NCI-H1048 (cell line): ENCODE measurements at places on chromosomes 16 and 17.

DNA sequence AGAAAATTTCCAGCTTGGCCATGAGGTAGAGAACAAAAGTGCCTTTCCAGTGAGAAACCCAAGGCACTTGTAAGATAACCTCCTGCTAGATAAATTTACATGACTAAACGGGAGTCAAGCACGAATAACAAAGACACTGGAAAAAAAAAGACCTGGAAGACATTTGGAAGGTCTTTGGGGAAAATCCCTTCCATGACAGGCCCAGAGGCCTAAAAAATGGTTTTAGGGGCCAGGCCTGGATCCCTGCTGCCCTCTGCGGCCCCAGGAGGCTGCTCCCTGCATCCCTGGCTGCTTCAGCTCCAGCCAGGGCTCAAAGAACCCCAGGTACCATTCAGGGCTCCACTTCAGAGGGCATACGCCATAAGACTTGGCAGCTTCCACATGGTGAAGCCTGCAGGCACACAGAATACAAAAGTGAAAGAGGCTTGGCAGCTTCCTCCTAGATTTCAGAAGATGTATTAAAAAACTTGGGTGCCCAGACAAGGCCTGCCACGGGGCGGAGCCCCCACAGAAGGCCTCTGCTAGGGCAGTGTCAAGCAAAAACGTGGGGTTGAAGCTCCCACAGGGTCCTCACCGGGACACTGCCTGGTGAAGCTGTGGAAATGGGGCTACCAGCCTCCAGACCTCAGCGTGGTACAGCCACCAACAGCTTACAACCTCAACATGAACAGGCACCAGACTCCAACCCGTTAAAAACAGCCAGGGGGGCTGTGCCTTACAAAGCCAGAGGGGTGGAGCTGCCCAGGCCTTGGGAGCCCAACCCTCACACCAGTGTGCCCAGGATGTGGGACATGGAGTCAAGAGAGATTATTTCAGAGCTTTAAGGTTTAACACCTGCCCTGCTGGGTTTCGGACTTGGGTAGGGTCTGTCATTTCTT lies 77.1 kb downstream of the SDK2 start:
- DNase-seq: no peak

GRCh38 chr16:67326472-67327309 lies at the start of the genes KCTD19 and LRRC36:
Gene KCTD19, minus strand, starts transcription at chr16:67326741. Its CDS starts 34 bp downstream, at chr16:67326707.
Gene LRRC36, plus strand, starts transcription at chr16:67326815. Its CDS starts 48 bp downstream, at chr16:67326863.
- DNase-seq: no peak

GRCh38 chr16:48492133-48492532 lies 106.9 kb upstream of the SIAH1 start:
- no peak for DNase-seq

GRCh38 chr17:73283841-73284282 lies 22.2 kb upstream of the CPSF4L start:
- DNase-seq: no peak

DNA sequence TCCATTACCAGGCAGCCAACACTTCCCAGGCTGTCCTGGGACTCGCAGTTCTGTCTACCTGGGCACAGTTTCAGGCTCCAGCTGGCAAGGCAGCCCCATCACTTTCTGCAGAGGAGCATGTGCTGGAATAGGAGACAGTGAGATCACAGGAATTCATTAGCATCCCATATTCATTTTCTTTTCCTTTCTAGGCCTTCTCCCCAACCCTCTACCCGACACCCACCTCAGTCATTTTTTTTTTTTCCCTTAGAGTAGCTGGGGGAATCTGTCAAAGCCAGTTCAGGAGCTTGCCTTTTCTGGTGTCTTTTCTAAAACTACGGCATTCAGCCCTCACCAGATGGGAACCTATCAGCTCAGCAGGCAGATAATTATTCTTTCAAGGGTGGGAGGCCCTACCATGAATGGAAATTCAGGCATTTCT lies 42.4 kb upstream of the FBXO47 start:
- DNase-seq: no peak

DNA sequence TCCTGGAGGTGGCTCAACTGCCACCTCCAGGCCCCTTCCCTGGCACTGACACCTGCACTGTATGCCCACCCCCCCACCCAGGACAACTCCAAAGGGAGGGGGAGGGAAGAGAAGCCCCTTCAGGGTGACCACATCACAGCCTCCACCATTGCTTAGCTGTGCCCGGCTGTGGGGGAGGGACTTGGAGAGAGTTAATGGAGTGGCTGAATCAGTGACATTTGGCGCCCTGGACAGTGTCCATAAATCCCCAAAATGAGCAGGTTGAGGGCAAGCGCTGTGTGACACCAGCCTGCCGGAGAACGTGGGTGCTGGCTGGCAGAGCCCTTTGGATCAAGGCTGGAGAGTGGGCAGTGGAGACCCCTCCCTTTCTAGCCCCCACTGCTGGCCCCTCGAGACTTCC lies 883 bp downstream of the USH1G start:
- DNase-seq: no peak

- DNase-seq: no peak
Measured at GRCh38 chr17:78043031-78043430, 84.5 kb downstream of the TNRC6C start.

- DNase-seq: no peak
Measured at GRCh38 chr16:86751076-86752030, 173.0 kb downstream of the FOXL1 start.

GRCh38 chr17:1197379-1197778 lies 17.6 kb upstream of the ABR start:
- no peak for DNase-seq

DNA sequence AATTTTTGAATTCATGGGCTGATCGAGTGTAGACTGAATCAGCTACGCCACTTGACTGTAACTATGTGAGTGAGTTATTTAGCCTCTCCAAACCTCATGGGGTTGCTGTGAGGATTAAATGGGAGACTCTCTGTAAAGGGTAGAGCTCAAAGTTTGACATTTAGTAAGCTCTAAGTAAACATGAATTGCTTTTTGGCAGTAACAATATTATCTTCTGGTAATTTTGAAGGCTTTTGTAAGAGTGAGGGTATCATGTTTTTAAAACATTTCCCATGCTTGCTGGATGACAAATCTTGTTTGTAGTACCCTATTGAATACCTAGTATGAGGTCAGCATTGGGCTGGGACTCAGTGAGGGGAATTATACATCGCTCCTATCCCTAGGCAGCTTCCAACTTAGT lies 35.3 kb downstream of the MRTFB start:
- DNase-seq: no peak

- no peak for DNase-seq
Measured at GRCh38 chr17:57447357-57447989, 191.2 kb downstream of the MSI2 start.

- DNase-seq: no peak
Measured at GRCh38 chr16:30003670-30004423, 7.0 kb downstream of the DOC2A start.

DNA sequence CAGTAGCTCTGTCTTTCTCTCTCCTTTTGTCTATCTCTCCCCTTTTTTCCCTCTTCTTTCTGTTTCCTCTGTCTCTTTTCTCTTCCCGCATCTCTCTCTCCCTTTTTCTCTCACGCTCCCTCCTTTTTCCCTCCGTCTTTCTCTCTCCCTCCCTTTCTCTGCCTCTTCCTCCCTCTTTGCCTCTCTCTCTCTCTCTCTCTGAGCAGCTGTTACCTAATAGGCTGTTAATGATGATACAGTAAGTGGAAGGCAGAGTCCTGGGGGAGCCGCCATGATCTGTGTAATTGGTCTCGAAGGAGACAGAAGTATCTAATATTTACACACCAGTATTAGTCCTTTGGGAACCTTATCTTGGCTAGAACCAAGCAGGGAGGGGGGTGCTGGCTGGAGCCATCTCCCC lies 136.1 kb upstream of the CIBAR2 start:
- no peak for DNase-seq

- no peak for DNase-seq
Measured at GRCh38 chr17:80421381-80422090, 6.6 kb downstream of the ENDOV start.

- no peak for DNase-seq
Measured at GRCh38 chr16:89407282-89407924, 83.0 kb downstream of the ANKRD11 start.

- no peak for DNase-seq
Measured at GRCh38 chr17:12659500-12659899, 6.2 kb upstream of the MYOCD start.

- DNase-seq: no peak
Measured at GRCh38 chr16:50697881-50698767, 4.7 kb downstream of the NOD2 start.

- no peak for DNase-seq
Measured at GRCh38 chr16:69688589-69688988, 37.8 kb downstream of the NQO1 start.

DNA sequence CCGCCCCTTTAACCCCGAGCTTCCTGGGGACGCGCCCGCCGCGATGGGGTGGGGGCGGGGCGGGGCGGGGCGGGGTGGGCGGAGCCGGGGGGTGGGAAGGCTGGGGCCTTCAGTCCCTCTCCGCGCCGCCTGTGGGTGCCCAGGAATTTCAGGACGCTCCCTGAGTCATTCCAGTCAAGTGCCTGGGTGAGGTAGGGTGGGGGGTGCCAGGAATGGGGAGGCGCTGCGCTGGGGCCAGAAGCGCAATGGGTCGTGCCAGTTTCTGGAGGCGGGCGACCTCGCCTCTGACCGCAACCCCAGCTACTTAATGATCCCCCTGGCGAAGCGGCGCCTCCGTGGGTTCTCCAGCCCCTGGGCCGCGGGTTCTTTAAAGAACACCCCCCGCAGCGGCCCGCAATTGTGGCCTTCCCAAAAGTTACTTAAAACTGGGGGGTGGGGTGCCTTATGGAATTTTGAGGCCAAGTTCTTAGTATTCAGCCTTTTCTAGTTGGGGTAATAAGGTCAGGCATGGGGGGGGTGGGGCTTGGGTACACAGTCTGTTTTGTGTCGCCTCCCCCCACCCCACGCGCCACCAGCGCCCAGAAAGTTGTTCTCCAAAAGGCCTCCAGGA lies 826 bp upstream of the GSE1 start:
- no peak for DNase-seq

DNA sequence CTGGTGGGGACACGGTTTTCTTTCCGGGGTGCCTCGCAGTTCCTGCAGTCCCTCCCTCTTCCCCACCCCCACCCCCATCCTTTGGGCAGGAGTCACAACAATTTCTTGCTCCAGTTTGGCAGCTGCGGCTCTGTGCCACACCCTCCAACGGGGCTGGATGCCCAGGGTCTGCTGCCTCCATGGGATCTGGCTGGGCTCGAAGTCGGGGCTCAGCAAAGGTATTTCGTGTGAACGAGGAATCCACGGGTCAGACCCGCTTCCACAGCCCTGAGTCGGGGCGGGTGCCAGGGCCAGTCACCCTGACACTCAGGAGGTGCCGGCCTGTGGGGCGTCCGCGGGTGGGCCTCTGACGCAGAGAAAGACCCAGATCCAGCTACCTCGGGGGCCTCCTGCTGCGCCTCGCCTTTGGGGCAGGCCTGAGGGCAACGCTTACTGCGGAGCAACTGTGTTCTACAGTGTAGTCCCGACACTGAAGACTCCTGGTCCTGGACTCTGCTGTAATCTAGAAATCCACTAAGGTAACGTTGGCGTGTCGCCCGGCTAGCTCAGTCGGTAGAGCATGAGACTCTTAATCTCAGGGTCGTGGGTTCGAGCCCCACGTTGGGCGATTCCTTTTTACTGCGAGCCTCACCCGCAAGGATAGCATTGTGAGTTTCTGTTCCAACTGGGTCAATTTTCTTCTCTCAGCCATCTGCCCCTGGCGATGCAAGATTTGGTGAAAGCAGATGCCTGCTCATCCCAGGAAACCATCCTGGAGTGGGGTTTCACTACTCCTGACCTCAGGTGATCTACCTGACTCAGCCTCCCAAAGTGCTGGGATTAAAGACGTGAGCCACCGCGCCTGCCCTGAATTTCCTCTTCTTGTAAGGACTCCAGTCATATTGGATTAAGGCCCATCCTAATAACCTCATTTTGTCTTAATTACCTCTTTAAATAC lies 12.6 kb upstream of the OR1F1 start:
- no peak for DNase-seq

GRCh38 chr17:35605678-35606077 lies 18.6 kb downstream of the AP2B1 start:
- no peak for DNase-seq

DNA sequence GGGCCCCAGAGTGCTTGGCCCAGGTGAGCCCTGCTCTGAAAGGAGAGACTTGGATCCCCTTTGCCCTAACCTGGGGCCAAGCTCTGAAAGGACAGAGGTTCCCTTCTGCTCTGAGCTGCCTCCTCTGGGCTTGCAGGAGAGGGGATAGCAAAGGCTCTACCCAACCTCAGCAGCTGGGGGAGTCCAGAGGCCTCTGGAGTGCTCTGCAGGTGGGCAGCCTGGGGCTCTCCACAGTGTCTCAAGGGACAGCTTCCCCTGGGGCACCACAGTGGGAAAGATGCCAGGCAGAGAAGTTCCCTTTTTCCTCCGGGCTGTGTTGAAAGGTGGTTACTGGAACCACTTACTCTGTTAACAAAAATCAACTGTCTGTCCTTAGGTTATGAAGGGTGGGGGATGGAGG lies 48.2 kb upstream of the MGAT5B start:
- no peak for DNase-seq

DNA sequence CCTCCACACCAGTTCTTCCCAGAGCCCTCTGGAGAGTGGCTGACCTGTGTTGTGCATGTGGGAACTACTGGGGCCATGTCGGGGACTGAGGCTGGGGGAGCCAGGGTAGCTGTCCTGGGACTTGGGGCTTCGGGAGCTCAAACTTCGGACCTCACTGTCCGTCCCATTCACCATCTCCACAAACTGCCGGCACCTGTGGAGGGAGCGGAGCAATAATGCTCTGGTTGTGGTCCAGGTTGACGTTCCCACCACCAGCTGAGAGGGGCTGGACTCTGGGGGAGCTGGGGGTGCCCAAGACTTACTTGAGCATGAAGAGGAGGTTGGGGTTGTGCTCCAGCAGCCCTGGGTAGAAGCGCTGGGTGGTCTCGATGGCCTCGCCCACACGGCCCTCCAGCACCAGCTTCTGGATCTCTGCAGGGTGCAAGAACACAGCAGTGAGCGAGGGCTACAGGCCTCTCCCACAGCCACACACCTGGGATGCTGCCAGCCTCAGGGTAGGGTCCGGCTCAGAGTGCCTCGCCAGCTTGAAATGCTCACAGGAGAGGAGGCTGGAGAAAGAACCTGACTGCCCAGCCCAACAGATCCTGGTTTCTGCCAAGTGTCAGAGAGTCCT lies 10.6 kb upstream of the GFOD2 start:
- DNase-seq: no peak

DNA sequence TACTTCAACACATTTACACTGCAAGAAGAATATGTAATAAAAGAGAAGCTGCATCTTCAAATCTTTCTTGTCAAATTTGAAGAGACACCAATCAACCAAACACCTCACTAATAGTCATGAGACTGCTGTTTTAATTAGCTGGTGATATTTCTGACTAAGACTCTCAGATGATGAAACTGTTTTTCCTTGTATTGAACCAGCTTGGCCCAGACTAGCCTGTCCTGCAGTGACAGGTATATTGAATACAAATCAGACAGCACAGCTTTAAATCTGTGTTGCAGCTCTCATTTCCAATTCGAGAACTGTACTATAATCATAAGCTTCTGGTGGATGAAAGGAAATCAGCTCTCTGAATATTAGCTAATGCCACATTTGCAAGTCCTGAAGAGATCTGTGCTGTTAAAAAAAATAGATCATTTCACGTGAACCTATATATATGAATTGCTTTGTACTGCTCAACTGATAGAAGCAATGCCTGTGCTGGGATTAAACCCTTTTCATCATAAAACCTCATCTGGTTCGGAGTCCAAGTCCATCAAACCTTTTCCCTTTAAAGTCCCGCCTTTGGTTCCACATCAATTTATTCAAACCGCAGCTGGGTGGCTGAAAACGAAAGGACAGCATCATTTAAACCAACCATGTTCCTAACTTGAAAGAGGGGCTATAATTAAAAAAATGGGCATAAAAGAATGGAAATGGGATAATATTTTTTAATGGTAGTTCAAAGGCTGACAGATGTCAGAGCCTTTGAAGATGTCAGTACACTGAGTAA lies 306.2 kb downstream of the CEP112 start:
- no peak for DNase-seq

- no peak for DNase-seq
Measured at GRCh38 chr17:64984851-64985521, 65.7 kb upstream of the LRRC37A3 start.
